ENCODE measurements at places on chromosomes 2 and 18.

DNA sequence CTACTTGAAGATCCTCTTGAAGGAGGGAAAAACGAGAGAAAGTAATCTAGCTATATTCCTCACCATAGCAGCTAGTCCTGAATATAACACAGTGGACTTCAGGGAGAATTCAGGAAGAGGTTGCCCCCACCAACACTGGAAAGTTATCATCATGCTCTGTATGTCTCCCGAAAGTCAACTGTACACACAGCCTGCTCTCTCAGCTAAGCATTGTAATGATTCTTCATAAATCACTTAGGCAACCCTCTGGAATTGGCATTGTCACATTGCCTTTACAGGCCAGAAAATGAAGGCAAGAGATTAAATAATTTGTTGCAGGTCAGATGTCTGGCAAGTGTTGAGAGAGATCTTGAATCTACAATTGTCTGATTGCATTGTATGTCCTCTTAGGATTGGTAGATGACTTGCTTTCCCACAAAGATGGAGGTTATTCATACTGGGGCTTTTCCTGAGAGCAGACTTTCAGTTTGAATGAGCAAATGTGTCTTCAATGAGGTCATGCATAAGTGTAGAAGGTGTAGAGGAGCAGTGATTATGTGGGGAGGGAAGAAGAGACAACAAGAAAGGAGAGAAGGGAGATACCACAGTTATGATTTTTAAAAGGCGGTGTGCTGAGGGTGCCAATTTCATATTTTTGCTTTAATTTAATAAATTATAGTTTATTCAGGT, 667.2 kb downstream of the DCDC2C start:
- DNase-seq: no peak

- DNase-seq: no peak
Measured at GRCh38 chr2:68730828-68731227, 3.8 kb upstream of the ARHGAP25 start.

DNA sequence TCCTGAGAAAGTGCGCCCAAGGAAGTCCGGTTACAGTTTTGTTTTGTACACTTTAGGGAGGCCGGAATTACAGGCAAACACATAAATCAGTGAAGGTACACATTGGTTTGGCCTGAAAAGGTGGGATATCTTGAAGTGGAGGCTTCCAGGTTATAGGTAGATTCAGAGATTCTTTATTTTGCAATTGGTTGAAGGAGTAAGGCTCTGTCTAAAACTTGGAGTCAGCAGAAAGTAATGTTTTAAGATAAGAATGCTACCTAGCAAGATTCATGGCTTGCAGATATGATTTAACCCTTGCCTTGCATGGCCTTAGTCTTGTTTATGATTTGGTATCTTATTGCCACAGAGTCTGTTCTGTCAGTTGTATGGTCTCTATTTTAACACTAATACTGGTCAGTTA, 165.9 kb upstream of the NDUFV2 start:
- DNase-seq: no peak

DNA sequence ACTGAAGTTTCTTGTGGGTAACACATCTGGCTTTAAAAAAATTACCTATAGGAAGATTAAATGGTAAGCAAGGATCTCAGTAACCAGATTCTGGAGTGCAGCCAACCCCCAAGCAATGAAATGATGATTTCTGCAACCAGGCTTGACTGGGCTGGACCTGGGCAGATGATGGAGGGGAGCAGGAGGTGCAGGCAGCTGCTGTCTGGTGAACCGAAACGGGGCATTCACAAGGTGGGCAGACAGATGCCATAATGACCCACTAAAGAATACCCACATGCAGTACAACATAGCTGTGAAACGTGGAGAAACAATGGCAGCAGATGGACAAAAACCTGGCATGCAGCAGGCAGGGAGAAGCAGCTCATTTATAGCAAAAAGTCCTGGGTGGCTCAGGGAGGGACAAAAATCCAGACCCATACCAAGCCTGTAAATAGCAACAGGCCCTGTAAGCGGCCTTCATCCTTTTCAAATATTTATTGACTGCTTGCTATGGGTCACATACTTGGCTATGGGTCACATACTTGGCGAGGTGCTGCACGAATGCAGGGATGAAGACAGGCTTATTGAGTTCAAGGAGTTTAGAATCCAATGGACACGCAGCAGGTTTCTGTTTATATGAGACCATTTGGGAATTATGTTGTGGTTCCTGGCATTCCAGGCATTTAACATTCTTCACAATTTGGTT, 244.7 kb downstream of the HRH4 start:
- no peak for DNase-seq

DNA sequence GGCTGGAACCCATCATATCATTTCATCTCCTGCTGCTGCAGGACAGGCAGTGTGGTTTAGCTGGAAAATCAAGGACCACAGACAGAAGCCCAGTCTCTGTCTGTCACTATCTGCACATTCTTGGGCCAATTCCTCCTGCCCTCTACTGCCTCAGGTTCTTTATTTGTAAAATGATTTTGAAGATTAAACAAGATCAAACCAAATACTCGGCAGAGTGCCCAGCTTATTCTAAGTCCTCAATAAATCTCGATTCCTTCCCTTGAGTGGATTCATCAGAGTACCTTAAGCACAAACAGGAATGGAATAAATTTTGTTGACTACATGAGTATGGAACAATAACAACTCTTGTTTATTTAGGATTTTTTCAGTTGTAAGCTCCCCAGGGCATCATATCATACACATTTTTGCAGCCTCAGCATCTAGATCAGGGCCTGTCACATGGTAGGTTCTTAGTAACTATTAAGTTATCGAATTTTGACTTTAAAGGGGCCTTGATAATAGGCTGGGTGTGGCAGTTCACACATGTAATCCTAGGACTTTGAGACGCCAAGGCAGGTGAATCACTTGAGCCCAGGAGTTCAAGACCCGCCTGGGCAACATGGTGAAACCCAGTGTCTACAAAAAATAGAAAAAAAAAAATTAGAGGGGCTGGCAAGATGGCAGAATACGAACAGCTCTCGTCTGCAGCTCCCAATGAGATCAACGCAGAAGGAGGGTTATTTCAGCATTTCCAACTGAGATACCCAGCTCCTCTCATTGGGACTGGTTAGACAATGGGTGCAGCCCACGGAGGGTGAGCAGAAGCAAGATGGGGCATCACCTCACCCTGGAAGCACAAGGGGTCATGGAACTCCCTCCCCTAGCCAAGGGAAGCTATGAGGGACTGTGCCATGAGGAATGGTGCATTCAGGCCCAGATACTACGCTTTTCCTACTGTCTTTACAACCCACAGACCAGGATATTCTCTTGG, 11.1 kb downstream of the RHOB start:
- no peak for DNase-seq

GRCh38 chr2:66555501-66556324, 120.8 kb downstream of the MEIS1 start:
- no peak for DNase-seq

- no peak for DNase-seq
Measured at GRCh38 chr2:98029718-98030222, 34.0 kb upstream of the TMEM131 start.

DNA sequence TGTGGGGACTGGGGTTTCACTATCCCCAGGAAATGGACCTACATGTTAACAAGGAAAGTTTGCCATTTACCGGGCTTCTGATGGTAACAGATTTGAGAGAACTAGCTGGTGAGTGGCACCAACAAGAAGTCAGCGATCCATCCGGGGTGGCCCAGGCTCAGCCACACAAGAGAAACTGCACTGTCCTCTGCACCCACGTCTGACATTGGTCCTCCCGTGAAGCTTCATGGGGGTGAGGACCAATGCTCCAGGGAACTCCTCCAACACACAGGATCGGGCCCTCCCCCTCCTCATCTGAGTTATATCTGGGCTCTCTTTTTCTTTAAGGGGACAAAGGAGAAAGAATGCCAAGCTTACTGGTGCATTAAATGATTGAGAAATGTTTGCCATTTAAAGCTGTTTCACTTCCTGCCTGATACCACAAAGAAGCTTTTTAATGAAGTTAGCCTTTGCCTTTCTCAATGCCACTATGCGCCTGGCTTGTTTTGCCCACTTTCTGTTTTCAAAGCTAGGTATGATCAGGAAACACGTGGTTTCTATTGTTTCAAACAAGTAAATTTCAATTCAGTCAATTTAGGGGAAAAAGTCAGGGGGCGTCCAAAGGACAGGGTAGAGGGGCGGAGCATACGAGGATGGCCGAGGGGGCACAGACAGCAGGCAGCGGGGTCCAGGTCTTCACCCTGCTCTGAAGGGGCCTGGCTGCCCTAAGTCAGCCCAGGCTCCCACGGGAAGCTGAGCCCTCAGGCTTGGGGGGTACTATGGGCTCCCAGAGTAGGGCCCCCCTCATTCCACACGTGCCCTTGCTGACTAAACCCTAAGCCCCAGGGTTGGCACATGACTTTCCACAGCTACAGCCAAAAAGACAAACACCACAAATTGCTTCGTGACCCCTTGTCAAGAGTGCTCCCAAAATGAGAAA, 204.0 kb upstream of the ID2 start:
- DNase-seq: no peak

DNA sequence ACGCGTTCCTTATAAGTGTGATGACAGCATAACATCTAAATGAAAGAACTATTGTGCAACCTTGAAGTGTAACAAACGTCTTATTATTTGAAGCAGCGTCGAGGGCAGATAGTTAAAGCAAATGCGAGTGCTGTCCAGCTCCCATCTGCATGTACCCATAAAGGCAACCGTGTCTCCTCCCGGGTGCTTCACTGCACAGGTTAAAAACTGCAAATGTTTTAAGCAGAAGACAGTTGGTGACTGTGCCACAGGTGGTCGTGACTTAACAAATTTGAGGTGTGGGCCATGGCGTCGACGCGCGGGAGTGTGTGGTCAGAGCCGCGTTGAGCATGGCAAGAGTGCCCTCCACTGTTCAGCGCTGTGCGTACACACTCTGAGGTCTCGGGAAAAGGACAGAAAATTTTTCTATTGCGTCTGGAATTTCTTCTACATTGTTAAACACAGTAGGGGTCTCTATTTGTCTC, 6.4 kb downstream of the SALL3 start:
- no peak for DNase-seq

DNA sequence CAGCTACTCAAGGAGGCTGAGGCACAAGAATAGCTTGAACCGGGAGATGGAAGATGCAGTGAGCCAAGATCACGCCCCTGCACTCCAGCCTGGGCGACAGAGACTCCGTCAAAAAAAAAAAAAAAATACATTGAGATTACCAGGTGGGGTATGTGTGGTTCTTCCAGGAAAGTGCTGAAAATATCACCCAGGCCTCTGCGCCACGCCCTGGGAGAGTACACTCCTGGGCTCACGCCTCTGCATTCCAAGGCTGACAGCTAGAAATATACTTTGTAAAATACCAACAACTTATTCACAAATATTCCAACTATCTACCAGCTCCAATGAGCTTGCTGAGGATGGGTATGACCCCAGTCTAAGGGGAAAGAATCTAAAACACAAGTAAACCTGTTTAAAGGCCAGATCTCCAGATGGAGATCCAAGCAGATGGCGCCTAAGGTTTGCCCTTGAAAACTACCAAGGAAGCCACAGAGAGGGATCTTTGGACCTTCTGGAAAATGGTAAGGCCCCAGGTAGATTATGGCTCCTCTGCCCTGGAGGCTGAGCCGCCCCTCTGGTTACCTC, 21.6 kb upstream of the B3GNT7 start:
- DNase-seq: no peak

GRCh38 chr2:100623033-100623715, 60.4 kb downstream of the PDCL3 start:
- DNase-seq: no peak

GRCh38 chr18:40652321-40652720, 1302.7 kb upstream of the PIK3C3 start:
- DNase-seq: no peak

DNA sequence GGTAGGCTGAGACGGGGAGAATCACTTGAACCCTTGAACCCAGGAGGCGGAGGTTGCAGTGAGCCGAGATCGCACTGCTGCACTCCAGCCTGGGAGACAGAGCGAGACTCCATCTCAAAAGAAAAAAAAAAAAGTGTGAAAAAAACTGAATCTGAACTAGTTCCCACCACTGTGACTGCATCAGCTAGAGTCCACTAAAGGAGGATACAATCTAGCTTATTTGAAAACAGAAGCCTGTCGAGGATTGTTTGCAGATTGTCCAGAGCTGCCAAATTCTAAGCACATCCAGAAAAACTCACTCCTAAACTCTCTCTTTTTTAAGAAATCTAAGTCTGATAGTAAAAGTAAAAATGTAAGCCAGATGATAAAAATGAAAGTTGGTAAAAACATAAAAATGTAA, 10.6 kb downstream of the GFPT1 start:
- no peak for DNase-seq

GRCh38 chr2:239927424-239927981, 97.6 kb downstream of the NDUFA10 start:
- DNase-seq: no peak

DNA sequence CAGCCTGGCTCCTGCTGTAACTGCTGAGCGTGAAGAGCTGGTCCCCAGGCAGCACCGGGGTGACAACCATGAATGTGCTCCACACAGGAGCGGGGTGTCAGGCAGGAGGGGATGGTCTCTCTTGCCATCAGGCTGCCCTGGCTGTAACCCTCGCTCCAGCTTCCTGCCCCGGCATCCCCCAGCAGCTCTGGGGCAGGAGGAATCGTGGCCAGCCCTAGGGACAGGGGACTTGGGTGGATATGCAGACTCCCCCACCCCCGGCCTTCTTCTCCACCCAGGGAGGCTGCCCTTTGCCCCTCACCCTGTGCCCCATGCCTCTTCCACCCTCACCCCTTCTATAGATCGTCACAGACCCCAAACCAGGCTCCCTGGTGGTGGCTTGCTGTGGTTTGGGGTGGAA, 69.4 kb upstream of the SMAD7 start:
- DNase-seq: no peak

All from forelimb muscle (tissue), 1 donor.